ENCODE measurements at places on chromosomes 12 and 14.

GRCh38 chr12:71958993-71959578, 20.4 kb downstream of the TPH2 start:
- no peak for DNase-seq

GRCh38 chr12:54412348-54412747, 6.7 kb downstream of the ITGA5 start:
- DNase-seq = no peak

GRCh38 chr12:113889891-113890581, 76.1 kb downstream of the RBM19 start:
- DNase-seq = no peak

DNA sequence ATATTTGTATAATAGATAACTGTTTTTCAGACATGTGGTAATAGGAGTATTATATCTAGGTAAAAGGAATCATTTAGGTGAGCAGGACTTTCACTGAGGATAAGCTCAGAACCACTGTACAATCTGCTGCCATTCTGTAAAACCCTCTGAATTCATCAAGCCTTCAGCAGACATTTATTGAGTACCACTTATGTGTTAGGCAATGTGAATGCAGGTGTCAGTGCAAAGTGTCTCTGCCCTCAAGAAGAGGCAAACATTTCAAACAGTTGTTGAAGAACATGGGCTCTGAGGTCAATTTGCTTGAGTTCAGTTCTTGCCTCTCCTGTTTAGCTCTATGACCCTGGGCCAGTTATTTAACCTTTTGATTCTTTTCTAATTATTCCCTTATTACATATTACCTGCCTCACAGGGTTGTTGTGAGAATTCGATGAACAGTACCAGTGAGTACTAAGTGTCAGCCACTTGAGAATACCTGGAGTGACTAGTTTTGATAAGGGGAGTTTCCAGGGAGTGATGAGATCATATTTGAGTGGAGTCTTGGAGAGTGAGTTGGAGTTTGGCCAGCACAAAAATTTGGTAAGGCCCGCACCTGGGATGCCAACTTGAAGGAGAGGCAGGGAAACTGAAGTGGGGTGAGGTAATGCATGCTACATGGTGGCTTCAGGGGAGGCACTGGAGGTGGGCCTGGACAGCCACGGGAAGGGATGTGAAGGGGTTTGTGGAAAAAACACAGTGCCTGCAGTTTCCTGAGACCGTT, 33.7 kb downstream of the RASSF8 start:
- no peak for DNase-seq

GRCh38 chr14:104243200-104243599, 104.8 kb downstream of the KIF26A start:
- peak; percentile 5 for DNase-seq

GRCh38 chr14:98916476-98916875, 355.5 kb downstream of the BCL11B start:
- no peak for DNase-seq

- no peak for DNase-seq
Observed at GRCh38 chr12:97397008-97397407, 65.6 kb upstream of the RMST start.

DNA sequence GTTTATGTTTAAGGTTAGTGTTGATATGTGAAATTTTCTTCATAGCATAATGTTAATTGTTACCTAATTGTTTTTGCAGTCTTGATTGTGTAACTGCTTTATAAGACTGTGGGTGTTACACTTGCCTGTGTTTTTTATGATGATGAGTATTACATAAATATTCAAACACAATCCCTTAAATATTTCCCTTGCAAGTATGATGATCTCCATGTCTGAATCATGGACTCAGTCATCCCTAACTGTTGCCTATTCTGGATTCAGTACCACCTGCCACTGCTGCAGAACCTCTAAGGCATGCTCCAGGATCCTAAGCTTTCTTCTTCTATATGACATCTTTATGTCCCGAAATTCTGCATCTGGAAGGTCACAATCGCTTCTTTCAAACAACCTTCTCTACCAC, 246.3 kb upstream of the CLEC14A start:
- DNase-seq = no peak

DNA sequence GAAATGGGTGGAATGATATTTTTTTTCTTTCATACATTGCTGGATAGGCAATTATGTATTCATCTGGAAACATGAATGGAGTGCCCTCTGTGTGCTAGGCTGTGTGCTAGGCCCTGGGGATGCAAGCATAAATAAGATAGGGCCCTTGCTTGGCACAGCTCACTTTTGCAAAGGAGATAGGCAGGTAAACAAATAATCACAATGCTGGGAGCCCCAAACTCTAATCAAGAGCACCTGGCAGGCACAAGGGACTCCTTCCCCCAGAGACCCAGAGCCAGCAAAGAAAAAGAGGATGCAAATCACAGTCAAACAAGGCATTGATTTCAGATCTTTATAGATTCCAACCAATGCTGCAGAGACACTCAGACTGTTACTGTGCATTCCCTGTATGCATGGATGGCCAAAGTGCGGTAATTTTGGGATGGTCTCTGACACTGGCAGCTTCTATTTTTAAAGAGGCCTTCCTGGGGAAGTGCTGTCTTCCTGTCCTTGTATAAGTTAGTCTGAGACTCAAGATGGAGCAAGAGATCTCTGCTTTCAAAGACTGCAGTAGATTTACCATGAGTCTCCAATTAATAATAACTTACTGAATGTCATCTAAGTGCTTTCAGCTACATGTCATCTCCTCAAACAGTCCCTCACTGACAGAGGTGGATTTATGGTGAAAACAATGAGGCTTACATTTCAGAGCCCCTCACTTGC, 45.1 kb upstream of the CPM start:
- no peak for DNase-seq

DNA sequence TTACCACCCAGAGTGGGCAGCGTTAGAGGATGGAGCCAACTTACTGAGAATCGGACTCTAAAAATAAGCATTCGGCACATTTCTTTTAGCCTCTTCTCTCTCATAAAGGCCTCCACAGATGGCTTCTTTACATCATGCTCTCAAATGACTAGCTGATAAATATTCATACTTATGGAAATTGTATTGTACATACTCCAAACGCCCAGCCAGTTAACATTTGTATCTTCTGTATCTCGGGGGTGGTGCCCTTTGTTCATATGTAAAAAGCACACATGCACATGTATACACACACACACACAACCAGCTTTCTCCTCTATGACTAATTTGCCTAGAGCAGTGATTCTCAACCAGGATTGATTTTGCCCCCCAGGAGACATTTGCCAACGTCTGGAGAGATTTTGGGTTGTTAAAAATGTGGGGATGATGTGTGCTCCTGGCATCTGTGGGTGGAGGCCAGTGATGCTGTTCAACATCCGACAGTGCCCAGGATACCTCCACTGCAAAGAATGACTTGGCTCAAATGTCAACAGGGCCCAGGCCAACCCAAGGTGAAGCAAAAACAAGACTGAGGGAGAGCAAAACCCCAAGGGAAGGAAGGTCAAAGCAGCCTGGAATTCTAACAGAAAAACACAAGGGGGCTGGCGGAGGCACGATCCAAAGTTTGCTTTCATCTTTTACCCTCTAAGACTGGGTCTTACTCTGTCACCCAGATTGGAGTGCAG, 15.2 kb upstream of the CDK2AP1 start:
- no peak for DNase-seq

GRCh38 chr12:119182701-119183493, 4.2 kb downstream of the HSPB8 start:
- no peak for DNase-seq

DNA sequence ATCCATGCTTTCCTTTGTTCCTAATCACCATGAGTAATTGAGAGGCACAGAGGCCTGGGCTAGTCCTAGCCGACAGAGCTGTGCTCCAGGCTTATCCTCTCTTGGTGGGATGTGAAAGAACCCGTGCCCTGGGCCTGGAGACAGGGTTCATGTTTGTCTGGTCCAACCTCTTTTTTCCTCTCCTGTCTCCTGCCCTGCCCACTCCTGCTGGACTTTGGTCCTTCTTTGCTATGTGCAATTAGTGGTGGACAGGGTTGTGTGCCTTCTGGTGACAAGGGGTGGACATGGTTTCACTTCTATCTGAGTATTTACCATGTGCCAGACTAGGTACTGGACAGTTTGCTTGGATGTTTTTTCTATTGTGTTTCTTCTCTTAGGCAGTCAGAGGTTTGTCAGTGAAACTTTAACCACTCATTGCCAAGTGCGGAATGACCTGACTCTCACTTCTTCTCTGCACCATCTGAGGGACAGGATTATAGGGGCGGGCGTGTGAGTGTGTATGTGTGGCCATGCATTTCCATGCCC, 126.1 kb downstream of the SMOC1 start:
- no peak for DNase-seq

GRCh38 chr12:80192087-80192486, 92.8 kb downstream of the OTOGL start:
- DNase-seq = no peak
